Common myeloid progenitor, CD34-positive (primary cell): ENCODE measurements at places on chromosomes 12 and 14.

DNA sequence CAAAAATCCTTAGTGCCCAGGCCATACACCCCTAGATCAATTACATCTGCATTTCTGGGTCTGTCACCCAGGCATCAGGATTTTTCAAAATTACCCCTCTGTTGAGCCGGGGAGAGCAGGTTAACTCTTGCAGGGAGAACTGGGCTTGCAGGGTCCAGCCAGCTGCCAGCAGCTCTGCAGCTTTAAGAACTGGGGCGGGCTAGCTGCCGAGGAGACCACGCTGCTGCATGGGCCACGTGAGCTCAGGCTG, at the start of gene DGLUCY:
DGLUCY (plus strand) TSS at position 245 of the 250 bp plus-strand sequence. CDS start 46,222 bp downstream, outside the sequence.
- no peak for DNase-seq

DNA sequence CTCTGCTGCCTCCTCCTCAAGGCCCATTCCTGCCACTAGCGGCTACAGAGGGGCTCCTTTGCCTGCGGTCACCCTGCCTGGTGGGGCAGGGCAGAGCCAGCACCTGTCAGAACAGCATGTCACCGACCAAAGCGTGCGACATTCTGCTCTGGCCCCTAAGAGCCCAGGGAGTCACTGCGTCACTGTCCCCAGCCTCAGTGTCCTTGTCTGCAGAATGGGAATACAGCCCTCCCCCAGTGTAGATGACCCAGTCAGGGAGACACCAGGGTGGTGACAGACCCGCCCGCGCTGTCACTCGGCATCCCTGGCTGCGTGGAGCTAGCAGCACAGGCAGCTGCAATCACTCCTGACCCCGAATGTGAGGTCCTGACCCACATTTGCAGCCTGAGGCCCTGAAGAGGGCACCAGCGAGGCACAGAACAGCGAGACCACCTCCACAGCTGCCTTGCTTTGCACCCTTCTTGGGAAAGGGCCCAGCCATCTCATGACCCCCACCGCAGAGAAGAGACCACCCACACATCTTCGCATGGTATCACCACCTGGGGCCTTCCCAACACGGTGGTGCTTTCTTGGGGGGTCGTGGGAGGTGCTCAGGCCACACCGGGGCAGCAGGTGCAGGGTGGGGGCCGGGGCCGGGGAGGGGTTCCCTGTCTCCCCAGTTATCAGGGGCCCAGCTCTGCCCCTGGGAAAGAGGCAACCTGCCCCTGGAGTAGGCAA, 2.5 kb downstream of the AHNAK2 start:
- DNase-seq: peak; percentile 29

DNA sequence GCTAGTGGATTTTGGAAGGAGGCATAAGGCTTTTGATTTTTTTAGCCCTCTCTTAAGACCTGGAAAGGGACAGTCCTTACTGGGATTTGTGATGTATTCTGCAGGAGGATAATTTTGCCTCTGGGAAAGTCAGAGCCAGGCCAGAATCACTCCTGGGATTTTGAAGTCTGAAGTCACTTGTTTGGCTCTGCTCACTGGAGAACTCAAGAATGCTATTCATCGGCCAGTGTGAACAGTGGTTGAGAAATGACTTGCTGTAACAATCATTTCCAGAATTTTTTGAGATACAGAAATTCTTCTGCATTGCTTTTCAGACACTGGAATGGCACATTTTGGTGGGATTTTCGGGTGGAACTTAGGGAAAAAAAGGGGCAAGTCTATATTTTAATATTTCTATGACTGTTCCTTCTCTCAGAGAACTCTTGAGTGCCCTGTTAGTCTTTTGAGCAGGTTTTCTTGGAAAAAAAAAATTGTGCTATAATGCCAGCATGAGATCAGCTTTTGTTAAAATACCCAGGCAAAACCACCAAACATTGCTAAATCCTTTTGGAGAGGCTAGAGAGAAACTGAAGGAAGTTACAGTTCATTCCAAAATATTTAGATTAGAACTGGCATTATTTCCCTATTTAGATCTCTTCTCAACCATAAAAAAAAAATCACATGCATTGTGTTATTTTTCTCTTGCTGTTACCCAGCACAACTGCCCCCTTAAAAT, 26.1 kb upstream of the BHLHE41 start:
- DNase-seq: no peak

DNA sequence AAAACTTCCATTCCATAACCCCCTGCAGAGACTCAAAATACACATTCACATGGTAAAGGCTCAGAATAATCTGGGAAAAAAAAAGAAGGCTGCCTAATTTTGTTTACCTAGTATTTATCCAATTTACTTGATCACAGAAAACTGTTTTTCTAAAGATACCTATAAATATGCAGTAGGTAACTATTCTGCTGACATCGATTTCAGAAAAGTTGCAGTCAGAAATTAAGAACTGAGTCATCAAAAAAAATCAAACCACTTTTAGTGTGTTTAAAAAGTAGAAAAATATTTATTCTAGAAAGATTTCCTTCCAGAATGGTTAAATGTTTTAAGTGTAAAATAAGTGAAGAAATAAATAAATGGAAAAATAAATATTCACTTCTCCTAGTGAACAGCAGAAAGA, 254.5 kb upstream of the CAND1 start:
- no peak for DNase-seq
